D721Med (cell line): ENCODE measurements at places on chromosomes 1 and 21.
A peak's percentile ranks its signal among the peaks of the same experiment; 100 is the strongest.

DNA sequence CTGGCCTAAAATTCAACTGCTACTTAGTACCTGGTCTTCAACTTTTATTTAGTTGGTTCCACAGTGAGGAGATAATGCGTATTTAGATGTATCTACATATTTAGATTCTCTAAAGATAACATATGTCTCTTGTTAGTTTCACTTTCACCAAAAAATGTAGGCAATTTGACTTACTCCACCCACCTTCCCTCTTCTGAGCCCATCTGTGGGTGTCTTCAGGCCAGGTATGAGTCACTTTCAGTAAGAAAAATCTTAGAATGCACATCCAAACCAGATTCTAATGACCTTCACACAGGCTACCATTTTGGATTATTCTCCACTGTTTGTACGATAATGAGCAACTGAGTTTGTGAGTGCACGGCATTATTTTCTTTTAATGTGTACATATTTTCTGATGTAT lies 501.7 kb downstream of the NEGR1 start:
- no peak for DNase-seq

DNA sequence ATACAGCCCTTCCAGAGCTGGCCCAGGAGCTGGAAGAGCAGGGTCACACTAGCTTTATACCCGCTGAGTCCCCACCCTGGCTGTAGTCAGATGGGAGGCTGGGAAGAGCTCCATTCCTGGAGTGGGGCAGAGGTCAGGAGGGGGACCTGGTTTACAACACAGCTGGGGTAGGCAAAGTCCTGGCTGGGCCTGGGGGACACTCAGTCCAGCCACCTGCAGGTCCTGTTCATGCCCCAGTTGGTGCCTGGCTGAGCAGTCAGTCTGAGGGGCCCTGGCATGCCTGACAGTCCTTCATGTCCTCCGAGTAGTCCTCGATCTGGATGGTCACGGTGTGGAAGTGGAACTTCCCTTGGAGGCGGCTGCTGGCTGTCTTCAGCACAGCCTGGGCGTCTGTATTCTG lies 7.0 kb downstream of the SLC30A2 start:
- no peak for DNase-seq

DNA sequence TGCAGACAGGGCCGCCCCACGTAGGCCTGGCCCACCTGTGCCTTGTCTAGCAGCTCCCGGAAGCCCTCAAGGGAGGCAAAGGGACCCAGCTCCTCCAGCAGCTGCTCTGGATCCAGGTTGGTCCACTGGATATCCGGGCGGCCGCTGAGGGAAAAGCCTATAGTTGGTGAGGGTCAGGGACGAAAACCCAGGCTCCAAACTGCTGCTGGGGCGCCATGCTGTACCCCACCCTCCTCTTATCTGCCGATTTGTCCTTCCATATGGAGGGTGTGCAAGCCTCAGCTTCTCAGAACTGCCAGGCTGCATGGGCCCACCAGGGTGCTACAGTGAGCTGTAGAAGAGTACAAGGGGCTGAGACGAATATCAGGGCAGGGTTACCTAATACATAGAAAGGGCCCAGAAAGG lies 12.2 kb downstream of the PTCH2 start:
- no peak for DNase-seq

GRCh38 chr1:48019714-48020315 lies 22.6 kb upstream of the TRABD2B start:
- DNase-seq = no peak

DNA sequence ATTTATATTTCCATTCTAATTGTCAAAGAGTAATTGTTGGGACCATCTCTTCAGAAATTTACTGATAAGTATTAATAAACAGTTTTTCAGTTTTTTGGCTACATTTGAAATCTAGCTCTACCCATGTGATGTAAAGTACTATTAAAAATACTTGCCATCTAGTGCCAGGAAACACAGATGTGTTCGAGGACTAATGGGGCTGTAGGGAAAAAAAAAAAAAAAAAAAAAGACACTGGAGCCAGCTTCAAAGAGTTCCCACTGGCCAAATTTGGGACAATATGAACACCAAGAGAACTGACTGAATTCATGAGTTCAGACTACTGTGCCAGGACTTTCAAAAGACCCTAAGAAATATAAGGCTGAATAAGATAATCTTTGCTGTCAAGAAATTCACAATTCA lies 65.2 kb upstream of the GFI1 start:
- no peak for DNase-seq

- DNase-seq = no peak
Observed at GRCh38 chr1:116258668-116259419, 114.2 kb upstream of the ATP1A1 start.

- peak; percentile 12 for DNase-seq
Observed at GRCh38 chr21:46125846-46126301, 28.0 kb downstream of the COL6A2 start.

- no peak for DNase-seq
Observed at GRCh38 chr1:166221316-166221715, 54.5 kb upstream of the FAM78B start.

DNA sequence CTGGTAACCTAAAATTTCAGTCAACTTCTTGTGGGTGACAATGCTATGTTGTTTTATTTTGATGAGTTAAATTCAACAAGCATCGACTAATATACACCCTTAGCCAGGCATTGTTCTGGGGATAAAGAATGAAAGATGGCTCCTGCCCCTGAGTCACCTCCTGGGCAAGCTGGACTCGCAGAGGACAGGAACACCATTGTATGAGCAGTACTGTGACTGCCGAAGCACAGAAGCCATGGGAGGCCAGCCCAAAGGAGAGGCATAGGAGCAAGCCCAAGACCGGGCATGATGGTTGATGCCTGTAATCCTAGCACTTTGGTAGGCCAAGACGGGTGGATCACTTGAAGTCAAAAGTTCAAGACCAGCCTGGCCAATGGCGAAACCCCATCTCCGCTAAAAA lies 555.2 kb downstream of the OMA1 start:
- DNase-seq = no peak

DNA sequence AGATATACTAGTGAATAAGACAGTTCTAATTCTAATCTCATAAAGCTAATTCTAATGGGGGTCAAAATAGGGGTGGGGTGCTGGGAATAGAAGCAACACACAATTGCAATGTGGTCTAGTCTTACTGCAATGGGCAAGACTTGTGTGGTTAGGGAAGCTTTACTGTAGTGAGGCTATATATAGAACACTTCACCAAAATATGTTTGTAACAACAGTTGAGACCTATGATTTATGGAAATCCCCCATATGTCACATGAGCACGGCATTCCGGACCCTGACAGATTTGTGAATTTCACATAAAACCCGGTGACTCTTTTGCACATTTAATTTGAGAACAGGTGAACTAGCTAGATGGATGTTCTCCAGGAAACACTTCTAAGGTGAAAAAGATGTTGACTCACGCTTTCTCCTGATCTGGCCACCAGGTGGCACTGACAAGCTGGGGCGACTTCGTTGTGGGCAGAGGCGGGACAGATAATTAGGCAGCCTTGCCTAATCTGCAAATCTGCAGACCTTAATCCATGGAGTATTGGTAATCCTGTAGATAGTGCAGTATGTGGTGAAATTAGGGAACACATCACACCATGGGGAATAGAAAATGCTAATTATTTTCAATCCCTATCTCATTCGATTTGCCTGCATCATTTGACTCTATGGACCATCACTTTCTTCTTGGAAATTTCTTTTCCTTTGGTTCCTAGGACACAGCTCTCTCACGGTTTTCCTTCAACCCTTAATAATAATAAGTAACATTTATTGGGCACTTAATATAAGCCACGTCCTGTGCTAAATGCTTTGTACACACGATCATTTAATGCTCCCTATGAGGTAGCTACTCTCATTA lies 37.7 kb downstream of the KIAA0040 start:
- peak; percentile 78 for DNase-seq

- DNase-seq = no peak
Observed at GRCh38 chr1:93692983-93693591, 11.4 kb upstream of the BCAR3 start.

- no peak for DNase-seq
Observed at GRCh38 chr1:31364561-31365250, 8.2 kb downstream of the FABP3 start.

- DNase-seq = no peak
Observed at GRCh38 chr1:113205980-113206766, 133.2 kb downstream of the LRIG2 start.

DNA sequence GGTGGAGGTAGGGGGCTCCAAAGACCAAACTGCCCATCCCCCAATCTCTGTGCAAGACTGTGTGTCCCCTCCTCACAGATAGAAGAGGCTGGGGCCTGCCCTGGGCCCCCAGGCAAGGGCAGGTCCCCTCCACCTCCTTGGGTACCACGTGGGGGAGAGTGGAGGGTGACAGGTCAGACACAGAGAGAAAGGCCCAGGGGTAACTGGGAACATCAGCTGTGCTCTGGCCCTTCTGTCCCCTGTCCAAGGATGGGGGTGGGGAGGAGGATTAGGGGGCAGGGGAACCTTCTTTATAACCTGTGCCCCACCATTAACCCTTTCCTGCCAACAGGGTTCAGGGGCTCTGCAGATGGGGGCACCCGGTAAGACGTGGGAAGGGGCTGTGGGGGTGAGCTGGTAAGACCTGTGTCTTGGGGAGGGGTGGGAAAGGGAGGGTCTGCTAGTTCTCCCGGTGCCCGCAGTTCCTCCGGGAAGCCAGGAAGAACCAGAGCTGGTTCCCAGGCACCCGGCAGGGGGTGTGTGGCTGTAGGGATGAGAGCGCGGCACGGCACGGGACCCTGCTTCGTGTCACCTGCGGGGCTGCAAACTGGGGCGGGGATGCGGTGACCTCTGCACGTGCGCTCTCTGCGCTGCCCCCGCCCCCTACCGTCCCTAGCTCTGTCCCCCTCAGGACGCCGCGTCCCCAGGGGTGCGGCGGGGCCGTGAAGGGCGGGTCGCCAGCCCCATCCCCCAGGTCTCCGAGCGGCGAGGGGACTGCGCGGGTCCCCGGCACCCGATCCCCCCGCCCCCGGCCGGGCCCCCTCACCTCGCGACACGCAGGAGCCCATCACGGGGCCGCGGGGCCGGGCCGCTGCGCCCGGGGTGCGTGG lies 601 bp downstream of the FAM131C start:
- no peak for DNase-seq

DNA sequence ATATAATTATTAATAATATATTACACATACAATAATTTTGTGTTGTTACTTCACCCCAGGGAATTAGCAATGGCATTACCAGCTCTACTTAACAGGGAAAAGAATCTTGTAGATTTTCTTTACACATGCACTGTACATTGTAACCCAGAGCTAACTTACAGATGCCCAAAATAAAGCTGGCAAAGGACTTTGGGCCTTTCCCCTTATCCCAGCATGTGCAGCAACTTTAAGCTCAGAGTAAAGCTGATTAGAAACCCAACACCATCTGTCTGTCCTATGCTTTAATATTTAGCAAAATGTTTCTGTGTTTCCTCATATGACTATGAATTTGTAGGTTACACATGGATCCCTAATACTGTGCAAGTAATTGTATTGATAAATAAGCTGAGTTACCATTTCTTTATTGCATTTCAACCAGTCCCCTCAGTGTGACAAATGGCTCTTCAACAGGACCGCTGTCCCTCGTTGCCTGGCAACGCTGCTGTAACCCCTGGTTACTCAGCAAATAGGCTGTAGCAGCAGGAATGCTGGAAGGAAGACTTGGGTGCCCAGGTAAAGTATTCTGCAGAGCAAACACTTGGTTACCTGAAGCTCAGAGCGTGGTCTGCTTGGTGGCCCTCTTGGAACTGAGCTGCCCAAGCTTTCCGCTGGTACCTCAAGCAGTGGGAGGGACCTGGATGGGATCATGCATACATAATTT lies at the start of gene USH2A:
Gene USH2A, minus strand, starts transcription at position 628 of the 700 bp plus-strand sequence. CDS start 1,112 bp downstream, outside the sequence.
- no peak for DNase-seq
